ENCODE measurements at places on chromosomes 2 and 18. TPM values are rescaled to one million over a fixed set of nuclear protein-coding genes. Genes with fewer than 3 reads are reported as not detected.

FAM237A gene
- not detected for total RNA-seq

UGT1A4 gene
- not detected for total RNA-seq

DNA sequence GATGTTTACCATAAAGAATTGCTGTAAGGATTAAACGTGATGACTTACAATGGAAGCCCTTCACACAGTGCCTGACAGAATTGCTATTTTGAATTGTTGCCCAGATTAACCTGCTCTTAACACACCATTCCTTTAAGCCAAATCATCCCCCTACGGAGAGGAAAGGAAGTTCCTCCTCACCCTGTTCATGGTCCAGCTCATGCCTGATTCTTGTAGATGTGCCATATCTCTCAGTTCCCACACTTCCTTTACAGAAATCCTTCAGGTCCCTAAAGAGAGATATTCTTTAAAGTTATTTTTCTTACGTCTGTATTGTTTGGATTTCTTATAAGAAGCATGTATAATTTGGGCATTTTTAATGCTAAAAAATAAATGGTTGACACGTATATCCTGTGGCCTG, 127.5 kb upstream of the DAPL1 start:
- H3K27ac ChIP-seq: no peak overlapping the region
- no peaks in the 10 kb centered on the region for H3K27me3 ChIP-seq
- H3K4me1 ChIP-seq: no peaks in the 10 kb centered on the region
- peaks cover 8% of the 10 kb centered on the region for H3K36me3 ChIP-seq
- H3K4me3 ChIP-seq: no peak overlapping the region

- no peak for DNase-seq
- H3K4me3 ChIP-seq: no peak overlapping the region
- H3K27me3 ChIP-seq: peaks cover 5% of the 10 kb centered on the region
- H3K4me1 ChIP-seq: no peaks in the 10 kb centered on the region
- no peak overlapping the region for H3K27ac ChIP-seq
- no peaks in the 10 kb centered on the region for H3K36me3 ChIP-seq
These were observed 132.9 kb upstream of the HDAC4 start for GRCh38 chr2:239533569-239534316.

DNA sequence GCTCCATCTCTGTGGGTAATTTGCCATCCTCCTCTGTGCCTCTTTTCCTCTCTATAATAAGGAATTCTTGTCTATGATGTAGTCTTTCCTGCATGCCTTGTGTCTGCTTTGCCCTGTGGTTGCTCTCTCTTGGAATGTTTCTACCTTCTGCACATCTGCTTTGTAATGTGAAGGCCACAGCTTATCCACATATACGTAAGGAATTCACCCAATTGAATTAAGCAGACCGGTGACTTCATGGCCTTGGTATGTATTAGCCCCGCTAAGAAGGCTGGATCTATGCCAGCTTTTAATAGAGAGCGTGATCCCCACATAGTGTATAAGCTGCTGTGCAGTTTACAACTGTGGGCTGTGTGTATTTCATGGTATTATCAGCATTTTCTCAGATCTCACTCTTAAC, 274.7 kb downstream of the RNF144A start:
- no peak overlapping the region for H3K4me3 ChIP-seq
- peaks cover 2% of the 10 kb centered on the region for H3K4me1 ChIP-seq
- no peak overlapping the region for H3K27ac ChIP-seq
- H3K27me3 ChIP-seq: no peaks in the 10 kb centered on the region
- no peak for DNase-seq
- H3K36me3 ChIP-seq: no peaks in the 10 kb centered on the region

GPR39 gene
- total RNA-seq: not detected

DNA sequence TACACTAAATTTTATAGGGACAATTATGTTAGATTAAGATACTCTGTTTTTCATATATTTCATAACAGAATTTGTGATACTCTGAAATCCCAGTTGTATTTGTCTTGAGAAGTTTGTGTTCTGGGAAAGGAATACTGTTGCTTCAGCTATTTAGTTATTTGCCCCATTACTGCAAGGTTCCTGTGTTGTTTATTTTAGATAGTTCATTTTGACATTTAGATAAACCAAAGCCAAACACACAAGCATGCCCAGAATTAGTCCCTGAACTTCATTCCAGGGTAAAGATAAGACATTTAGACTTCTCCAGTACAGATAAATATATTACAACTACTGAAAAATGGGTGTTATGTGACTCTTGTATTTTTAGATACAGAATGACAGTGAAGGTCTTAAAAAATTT, 74.7 kb downstream of the BMPR2 start:
- no peak for DNase-seq
- no peak overlapping the region for H3K4me3 ChIP-seq
- no peaks in the 10 kb centered on the region for H3K4me1 ChIP-seq
- H3K27me3 ChIP-seq: no peaks in the 10 kb centered on the region

DNA sequence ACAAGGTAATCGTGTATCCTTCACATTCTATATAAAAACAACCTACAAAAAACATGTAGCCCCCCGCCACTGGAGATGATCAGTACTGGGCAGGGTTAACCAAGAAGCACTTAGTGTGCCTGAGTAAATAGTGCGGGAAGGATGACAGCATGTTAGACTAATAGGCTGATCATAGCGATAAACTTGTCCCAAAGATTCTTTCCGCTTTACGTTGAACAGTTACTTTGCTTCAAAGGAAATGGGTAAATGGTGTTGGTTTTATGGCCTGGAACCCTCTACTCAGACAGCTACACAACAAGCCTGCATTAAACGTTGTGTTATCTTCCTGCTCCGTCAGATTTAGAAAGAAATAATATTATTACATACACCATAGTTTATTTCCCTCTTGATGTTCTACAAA, 67.7 kb downstream of the CTAGE1 start:
- DNase-seq: no peak
- H3K27ac ChIP-seq: no peak overlapping the region
- no peaks in the 10 kb centered on the region for H3K36me3 ChIP-seq
- H3K27me3 ChIP-seq: peaks cover 40% of the 10 kb centered on the region
- H3K4me3 ChIP-seq: no peak overlapping the region

Measured in activated naive CD8-positive, alpha-beta T cell treated with anti-CD3 and anti-CD28 coated beads, Interleukin-2, amount 10 ng/mL, durations not matched to agents 7 days and 5 days (primary cell).